ENCODE measurements at places on chromosomes 7 and 10. TPM values are rescaled to one million over a fixed set of nuclear protein-coding genes. Genes with fewer than 3 reads are reported as not detected.

- H3K27ac ChIP-seq: no peak overlapping the region
- no peaks in the 10 kb centered on the region for H3K27me3 ChIP-seq
- no peak for DNase-seq
- no peaks in the 10 kb centered on the region for H3K36me3 ChIP-seq
- no peak overlapping the region for H3K4me3 ChIP-seq
Measured at GRCh38 chr10:16527452-16527851, 5.8 kb upstream of the C1QL3 start.

DNA sequence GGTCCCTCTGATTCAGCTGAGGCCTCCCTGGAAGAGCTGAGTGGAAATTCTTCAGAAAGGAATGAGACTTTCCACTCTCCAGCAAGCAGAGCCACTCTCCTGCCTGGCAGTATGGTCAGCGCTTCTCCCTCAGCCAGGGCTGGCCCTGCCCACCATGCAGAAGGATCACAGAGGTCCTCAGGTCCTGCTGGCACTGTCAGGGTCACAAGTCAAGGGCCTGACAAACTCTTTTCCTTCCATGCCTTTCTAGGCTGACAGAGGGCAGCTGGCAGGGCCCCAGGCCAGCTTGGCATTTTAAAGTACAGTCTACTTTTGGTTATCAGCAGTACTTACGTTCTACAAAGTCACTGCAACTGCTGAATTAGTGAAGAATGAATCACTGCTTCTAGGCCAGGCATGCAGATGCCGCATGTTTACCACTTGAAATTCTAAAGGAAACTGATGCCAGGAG is 119.3 kb upstream of the FRMD4A start:
- no peaks in the 10 kb centered on the region for H3K36me3 ChIP-seq
- no peak overlapping the region for H3K27ac ChIP-seq
- no peaks in the 10 kb centered on the region for H3K4me1 ChIP-seq
- H3K27me3 ChIP-seq: no peaks in the 10 kb centered on the region
- no peak overlapping the region for H3K4me3 ChIP-seq

DNA sequence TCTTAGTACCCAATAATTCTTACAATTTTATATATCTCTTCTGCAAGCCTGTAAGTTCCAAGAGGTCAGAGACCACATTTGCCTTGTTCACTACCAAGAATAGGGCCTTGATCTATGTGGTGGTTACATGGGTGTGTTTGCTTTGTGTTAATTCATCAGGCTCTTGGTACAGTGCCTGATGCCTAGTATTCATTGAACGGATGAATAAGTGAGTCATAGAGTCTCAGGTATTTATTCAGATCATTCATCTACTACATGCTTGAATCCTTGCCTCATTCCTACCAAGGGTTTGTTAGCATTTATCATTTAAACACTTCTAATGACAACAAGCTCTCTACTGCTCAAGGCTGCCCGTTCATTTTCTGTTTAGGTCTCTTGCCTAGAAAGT is 11.3 kb upstream of the SGPL1 start:
- DNase-seq: no peak
- no peaks in the 10 kb centered on the region for H3K27me3 ChIP-seq
- H3K36me3 ChIP-seq: no peaks in the 10 kb centered on the region
- H3K4me1 ChIP-seq: no peaks in the 10 kb centered on the region
- H3K4me3 ChIP-seq: no peak overlapping the region

Gene DNMBP
- total RNA-seq: 15.1 TPM

Gene SPDYE6
- 0.33 TPM for total RNA-seq

GRCh38 chr10:28558186-28558585 is 25.3 kb downstream of the WAC start:
- H3K4me3 ChIP-seq: no peak overlapping the region
- H3K27ac ChIP-seq: no peak overlapping the region
- H3K27me3 ChIP-seq: no peaks in the 10 kb centered on the region
- H3K36me3 ChIP-seq: no peaks in the 10 kb centered on the region
- no peak for DNase-seq

- DNase-seq: no peak
- H3K36me3 ChIP-seq: no peaks in the 10 kb centered on the region
- no peaks in the 10 kb centered on the region for H3K27me3 ChIP-seq
Measured at GRCh38 chr7:142745091-142745635, 4.1 kb upstream of the PRSS1 start.

DNA sequence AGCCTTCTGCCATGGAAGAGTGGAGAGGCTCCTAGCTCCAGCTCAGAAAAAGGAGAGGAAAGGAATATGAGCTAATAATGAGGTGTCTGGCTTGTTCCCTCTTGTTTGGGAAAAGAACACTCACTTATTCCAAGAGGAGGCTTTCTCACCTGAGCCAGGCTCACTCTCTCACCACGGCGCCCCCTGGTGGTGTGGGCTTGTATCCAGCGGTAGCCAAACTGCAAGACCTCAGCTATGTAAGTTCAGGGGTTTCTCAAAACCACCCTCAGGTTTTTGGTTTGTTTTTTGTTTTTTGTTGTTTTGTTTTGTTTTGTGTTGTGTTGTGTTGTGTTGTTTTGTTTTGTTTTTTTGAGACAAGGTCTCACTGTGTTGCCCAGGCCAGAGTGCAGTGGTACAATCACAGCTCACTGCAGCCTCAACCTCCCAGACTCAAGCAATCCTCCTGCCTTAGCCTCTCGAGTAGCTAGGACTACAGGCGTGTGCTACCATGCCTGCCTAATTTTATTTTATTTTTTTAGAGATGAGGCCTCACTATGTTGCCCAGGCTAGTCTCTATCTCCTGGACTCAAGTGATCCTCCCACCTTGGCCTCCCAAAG is 124.0 kb downstream of the TMEM130 start:
- peak; percentile 72 for DNase-seq
- no peaks in the 10 kb centered on the region for H3K27me3 ChIP-seq
- no peak overlapping the region for H3K27ac ChIP-seq

Gene TMEM139
- total RNA-seq: 1.4 TPM

- no peaks in the 10 kb centered on the region for H3K36me3 ChIP-seq
- no peak overlapping the region for H3K27ac ChIP-seq
- no peaks in the 10 kb centered on the region for H3K27me3 ChIP-seq
- H3K4me1 ChIP-seq: no peaks in the 10 kb centered on the region
Measured at GRCh38 chr10:97046456-97047082, 139.2 kb downstream of the SLIT1 start.

Gene GPER1
- 2.6 TPM for total RNA-seq

Gene CFAP46
- 0.66 TPM for total RNA-seq

Gene METTL27
- 1.6 TPM for total RNA-seq

DNA sequence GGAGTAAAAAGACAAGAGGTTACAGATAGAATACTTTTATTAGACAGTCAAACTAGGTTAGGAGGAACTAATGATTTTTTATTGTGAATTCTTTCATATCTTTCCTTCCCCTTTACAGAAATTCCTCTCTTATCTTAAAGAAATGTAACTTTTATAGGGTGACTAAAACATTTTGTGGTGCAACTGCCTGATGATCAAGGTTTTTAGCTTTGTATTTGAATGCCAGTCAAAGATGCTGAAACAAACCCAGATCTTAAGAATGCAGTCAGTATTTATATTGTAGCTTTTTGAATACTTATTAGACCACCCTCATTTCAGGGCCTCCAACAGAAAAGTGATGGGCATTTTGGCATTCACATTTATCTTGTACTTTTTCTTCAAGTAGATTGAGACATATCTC is 27.4 kb downstream of the TAX1BP1 start:
- H3K27me3 ChIP-seq: no peaks in the 10 kb centered on the region
- no peaks in the 10 kb centered on the region for H3K36me3 ChIP-seq
- no peaks in the 10 kb centered on the region for H3K4me1 ChIP-seq
- H3K27ac ChIP-seq: no peak overlapping the region
- DNase-seq: no peak

Gene ZDHHC6
- total RNA-seq: 32.1 TPM

DNA sequence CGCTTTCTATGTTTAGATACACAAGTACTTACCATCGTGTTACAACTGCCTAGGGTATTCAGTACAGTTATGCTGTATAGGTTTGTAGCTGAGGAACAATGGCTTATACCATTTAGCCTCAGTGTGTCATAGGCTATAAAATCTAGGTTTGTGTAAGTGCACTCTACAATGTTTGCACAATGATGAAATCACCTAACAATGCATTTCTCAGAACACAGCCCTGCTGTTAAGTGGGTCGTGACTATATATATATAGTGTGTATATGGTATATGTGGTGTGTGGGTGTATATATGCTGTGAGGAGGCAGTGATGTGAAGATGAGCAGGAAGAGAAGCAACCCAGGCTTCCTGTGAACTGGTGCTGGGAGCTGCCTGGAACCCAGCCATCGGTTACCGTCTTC is 65.6 kb upstream of the MKI67 start:
- no peaks in the 10 kb centered on the region for H3K4me1 ChIP-seq
- H3K27ac ChIP-seq: no peak overlapping the region
- H3K4me3 ChIP-seq: no peak overlapping the region
- H3K27me3 ChIP-seq: no peaks in the 10 kb centered on the region
- no peaks in the 10 kb centered on the region for H3K36me3 ChIP-seq
- no peak for DNase-seq

GRCh38 chr7:139646566-139646965 is 123.1 kb downstream of the CLEC2L start:
- no peaks in the 10 kb centered on the region for H3K27me3 ChIP-seq
- H3K27ac ChIP-seq: no peak overlapping the region
- H3K36me3 ChIP-seq: no peaks in the 10 kb centered on the region
- H3K4me3 ChIP-seq: no peak overlapping the region

DNA sequence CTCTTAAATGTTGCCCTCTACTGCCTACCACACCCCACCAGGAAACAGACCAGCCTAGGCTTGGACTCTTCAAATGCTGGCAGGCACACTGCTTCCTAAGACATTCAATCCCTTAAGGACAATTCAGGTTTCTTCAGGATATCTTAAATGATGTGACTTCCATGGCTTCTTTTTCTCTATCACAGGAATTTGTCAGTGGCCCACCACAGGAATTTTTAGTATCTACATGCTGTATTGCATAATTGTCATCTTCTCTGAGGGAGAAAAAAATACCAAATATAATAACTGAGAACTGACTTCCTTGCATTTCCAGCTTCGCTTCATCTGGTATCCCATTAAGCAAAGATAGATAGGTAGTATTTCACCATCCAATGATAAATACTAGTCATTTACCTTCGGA is 129.3 kb downstream of the WNT2 start:
- H3K27me3 ChIP-seq: no peaks in the 10 kb centered on the region
- H3K36me3 ChIP-seq: no peaks in the 10 kb centered on the region
- no peaks in the 10 kb centered on the region for H3K4me1 ChIP-seq
- no peak overlapping the region for H3K27ac ChIP-seq
- DNase-seq: no peak
